C1 segment of cervical spinal cord (tissue), 14 donors: ENCODE measurements at places on chromosomes 3 and 15.

DNA sequence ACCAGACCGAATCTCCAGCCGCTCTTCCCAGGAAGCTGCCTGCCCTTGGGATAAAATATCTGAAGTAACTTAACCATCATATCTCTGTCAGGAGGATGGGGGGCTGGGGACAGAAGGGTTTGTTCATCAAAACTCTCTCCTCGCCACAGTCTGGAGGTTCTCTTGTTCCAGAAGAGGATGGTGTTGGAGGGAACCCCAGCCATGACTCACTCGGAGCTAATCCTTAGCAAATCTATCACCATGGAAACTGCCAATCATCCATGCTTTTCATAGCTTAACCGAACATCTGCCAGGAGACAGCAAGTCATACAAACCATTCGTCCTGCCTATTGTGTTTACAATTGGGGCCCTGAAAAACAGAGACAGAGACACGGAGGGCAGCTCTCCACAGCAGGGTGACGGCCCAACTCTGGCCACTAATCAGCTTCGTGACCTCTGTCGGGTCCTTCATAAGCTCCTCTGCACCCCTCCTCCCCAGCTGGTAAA lies 73.8 kb upstream of the HEG1 start:
- DNase-seq: no peak

GRCh38 chr3:167750272-167750971 lies 14.9 kb downstream of the SERPINI1 start:
- DNase-seq: no peak

GRCh38 chr15:59223736-59224135 lies 17.1 kb downstream of the LDHAL6B start:
- no peak for DNase-seq

- DNase-seq: no peak
Measured at GRCh38 chr3:31960793-31961431, 20.1 kb downstream of the OSBPL10 start.

DNA sequence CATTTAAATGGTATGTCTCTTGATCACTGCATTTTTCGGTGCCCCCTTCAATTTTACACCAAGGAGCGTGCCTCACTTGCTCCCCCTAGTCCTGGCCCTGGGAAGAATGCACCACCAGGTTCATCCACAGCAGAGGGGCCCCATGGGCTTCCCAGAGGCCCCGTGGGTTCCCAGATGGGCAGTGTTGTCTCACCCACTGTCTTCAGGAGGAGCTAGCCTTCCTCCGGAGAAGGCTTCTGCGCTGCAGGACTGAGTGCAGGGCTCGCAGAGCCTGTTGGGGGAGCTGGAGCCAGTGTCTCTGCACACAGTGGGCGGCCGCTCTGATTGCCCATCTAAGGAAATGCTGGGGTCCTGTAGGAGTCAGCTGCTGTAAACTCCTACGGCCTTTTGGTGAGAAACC lies 45.9 kb downstream of the POLR2M start:
- DNase-seq: peak; percentile 7

DNA sequence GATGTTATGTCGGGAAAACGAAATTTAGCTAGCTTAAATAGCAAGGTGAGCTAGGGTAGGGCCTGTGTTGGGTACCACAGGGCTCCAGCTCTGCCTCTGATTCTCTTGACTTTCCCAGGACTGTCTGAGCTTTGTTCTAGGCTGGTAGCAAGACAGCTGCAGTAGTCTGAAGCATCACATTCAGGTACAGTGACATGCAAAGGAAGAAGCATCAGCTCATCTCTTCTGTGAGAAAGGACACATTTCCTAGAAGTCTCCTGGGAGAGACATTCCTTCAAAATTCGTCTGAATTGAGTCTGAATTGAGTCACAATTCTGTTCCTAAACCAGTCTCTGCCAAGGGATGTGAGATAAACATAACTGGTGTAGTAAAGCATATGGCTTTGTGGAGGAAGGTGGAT lies 8.5 kb upstream of the UBXN7 start:
- no peak for DNase-seq

GRCh38 chr15:74857082-74857655 lies 14.2 kb upstream of the ULK3 start:
- DNase-seq: no peak

- no peak for DNase-seq
Measured at GRCh38 chr15:74549816-74550215, 8.8 kb downstream of the ARID3B start.

DNA sequence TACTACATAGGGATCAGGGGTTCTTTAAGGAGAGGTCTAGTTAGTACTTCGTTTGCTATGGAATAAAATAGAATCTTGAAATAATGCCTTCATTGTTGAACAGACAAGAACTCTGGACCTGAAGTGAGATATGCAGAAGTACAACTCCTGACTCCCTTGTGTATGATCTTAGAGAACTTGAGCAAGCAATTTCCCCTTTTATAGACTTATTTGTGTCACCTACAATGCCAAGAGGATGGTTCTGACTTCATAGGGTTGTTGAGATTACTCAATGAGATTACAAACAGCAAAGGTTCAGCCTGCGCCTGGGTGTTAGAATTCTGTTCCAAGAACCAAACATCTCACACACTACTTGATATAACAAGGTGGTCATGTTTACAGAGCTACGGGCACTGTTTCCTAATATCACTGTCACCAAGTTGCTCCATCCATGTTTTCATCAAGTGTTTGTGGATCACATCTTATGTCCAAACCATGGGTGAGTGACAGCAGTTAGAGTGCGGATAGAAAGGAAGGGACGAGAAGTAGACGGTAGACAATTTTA lies 76.7 kb upstream of the ADAMTS9 start:
- DNase-seq: no peak

DNA sequence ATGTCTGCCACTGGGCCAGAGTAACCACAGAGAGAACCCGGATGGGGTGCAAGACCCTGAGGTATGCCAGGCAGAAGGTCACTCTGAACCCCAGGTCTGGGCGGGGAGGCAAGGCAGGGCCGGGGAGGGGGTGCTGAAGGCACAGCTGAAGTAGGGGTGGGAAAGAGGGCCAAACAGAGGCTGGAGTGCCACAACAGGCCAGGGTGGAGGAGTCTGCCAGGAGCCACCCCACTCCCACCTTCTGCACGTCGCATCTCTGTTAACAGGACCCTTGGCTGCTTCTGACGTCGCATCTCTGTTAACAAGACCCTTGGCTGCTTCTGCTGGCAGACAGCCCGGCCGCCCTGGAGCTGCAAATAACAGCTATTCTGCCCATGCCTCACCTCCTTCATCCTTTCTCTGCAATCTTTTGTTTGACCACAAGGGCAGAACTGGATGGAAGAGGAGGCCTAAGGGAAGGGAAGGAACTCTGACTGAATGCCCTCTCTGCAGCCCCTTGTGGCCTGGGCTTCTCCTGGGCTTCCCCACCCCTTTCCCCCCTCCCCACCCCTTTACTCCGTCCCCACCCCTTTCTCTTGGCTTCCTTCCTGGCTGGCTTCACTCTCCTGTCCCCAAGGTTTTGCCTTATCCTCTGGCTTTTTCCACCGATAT lies 20.6 kb upstream of the FBLN2 start:
- DNase-seq: no peak

GRCh38 chr3:171192176-171192854 lies 165.8 kb upstream of the SLC2A2 start:
- DNase-seq: no peak

DNA sequence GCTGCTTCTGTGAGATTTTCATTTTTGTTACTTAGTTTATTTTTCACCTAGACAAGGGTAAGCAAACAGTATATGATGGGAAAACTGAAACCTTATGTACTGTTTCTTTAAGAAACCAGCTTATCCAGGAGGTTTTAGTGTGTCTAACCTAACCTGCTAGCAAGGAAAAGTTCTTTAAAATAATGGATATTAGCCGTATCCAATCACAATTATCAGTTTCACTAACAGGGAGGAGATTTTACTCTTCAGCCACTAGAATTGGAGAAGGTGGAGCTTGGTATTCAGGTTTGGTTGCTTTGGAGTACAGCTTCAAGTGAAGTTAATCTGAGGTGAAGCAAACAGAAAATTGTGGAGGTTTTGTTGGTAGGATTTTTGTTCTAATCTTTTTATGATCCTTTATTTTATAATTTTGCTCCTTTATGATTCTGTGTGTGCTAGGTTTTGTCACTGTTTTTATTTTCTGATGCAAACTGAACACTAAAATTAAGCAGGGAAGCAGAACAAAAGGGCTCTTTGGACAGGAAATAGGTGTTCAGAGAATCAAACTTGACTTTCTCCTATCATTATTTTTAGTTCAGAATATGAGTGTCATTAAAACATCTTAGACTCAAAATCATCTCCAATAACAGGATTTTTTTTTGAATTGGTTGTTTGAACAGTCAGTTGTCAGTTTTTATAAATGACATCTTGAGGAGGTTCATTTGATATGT lies 13.0 kb downstream of the ZFAND6 start:
- DNase-seq: no peak

DNA sequence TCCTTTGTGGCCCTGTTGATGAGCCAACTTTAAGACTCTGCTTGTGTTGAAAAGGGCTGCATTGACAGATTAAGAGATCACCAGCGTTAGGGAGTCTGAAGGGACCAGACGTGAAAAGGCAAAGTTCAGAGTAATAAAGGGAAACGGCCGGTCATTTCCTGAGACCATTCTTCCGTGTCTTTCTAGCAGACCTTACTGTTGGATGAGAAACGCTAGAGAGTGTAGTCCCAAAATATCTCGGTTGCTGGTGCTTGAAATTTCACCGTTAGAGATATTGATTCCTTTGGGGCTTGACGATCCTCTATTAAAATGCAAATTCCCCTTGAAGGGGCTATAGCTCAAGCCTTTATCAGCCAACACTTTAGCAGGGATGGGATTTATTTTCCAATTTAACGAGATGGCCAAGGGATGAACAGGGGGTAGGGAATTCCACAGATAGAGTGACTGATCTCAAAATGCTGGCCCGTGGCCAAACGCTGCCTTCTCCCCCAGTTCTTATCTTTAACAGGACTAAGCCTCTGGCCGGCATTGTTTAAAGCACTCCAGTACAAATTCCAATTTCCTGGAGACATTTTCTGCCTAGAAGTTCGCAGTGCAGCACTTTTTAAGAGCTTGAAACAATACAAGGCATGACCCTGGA lies 250.4 kb downstream of the TJP1 start:
- DNase-seq: no peak

GRCh38 chr3:135792858-135793475 lies 172.6 kb upstream of the PPP2R3A start:
- no peak for DNase-seq

GRCh38 chr3:111874177-111874820 lies 15.2 kb downstream of the PHLDB2 start:
- DNase-seq: no peak

DNA sequence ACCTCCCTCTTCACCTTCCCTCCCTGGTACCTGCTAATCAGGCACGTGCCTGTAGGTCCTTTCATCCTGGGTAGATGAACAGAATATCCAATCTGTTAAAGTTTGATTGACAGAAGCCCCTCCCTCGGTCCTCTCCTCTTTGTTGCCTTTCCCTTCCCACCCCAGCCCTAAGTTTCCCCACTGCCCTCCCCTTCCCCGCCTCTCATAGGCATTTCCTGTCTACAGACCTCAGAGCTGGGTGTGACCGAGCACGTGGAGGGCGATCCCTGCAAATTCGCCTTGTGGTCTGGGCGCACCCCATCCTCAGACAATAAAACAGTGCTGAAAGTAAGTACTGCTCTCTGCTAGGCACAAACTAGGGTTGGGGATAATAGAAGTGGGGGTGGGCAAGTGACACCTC lies 239.2 kb upstream of the UMPS start:
- no peak for DNase-seq

GRCh38 chr3:160564949-160565441 lies 376 bp downstream of the KPNA4 start:
- no peak for DNase-seq

- DNase-seq: no peak
Measured at GRCh38 chr3:99899603-99900002, 81.9 kb downstream of the CMSS1 start.

DNA sequence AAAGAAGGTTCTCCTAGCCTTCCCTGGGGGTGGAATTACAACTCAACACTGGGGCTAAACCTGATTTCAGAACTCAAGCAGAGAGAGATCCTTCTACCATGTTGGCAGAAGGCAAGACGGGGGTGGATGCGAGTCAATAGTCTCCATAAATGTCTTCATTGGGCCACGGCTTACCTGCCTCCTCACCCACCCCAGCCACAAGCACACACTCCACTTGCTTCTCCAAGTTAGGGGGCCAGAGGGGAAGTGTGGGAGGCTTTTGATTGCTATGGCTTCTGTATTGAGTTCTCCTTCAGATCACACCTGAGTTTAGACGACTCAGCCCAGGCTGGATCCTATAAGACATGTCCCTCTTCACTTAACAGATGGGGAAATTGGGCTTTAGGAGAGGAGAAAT lies 178.9 kb downstream of the UACA start:
- no peak for DNase-seq

- DNase-seq: no peak
Measured at GRCh38 chr3:127115691-127116351, 77.1 kb upstream of the PRR23E start.

- no peak for DNase-seq
Measured at GRCh38 chr3:31025541-31025940, 131.1 kb upstream of the GADL1 start.

GRCh38 chr3:22526266-22526837 lies 676.8 kb upstream of the UBE2E2 start:
- DNase-seq: no peak

GRCh38 chr3:13683288-13683687 lies 134.4 kb downstream of the FBLN2 start:
- DNase-seq: no peak

- no peak for DNase-seq
Measured at GRCh38 chr3:127028781-127029657, 46.1 kb downstream of the PLXNA1 start.

GRCh38 chr3:4601892-4602291 lies 108.7 kb downstream of the ITPR1 start:
- DNase-seq: no peak

DNA sequence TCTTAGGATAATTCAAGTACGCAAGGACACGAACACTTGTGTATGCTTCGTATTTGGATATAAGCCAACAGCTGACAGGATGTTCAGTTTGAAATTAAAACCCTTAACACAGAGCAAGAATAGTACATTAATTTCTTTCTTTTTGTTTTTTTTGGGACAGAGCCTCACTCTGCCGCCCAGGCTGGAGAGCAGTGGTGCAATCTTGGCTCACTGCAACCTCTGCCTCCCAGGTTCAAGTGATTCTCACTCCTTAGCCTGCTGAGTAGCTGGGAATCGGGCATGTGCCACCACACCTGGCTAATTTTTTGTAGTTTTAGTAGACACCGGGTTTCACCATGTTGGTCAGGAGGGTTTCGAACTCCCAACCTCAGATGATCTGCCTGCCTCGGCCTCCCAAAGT lies 32.4 kb downstream of the TOMM70 start:
- no peak for DNase-seq

DNA sequence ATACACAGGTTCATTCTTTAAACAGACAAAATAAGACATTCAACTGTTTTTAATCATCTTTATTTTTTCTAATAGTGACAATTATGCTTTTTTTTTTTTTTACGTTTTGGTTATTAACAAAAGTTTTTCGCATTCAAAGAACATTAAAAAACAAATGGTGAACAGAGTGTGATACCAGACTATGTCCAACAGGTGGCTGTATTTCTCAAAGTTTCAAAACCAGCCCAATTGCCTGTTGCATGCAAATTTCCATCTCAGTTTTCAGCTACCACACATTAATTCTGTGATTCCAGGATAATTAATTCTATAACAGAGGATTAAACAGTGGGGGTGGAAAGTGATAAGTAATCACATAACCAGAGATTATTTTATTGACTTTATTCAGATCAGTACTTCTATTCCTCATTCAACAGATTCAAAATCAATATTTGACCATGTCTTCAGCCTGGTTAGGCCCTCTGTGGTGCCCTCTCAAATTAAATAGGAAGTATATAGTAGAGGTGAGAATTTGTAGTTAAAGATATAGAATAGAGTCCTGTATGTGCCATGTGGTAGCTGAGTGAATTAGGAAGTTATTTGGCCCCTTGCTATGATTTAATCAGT lies 122.2 kb upstream of the DCBLD2 start:
- DNase-seq: no peak
